ENCODE measurements at places on chromosomes 7 and 10. TPM values are rescaled to one million over a fixed set of nuclear protein-coding genes. Genes with fewer than 3 reads are reported as not detected.

The GJD4 gene
- not detected for total RNA-seq

The CRPPA gene
- 1.2 TPM for total RNA-seq

The TIMM23B gene
- total RNA-seq, result 9.4 TPM

The BAMBI gene
- 2.4 TPM for total RNA-seq

GRCh38 chr10:88033385-88033784 lies 170.0 kb downstream of the PTEN start:
- no peak for DNase-seq

- peak; percentile 71 for DNase-seq
Measured at GRCh38 chr7:96088579-96088978, 233.3 kb downstream of the SLC25A13 start.

DNA sequence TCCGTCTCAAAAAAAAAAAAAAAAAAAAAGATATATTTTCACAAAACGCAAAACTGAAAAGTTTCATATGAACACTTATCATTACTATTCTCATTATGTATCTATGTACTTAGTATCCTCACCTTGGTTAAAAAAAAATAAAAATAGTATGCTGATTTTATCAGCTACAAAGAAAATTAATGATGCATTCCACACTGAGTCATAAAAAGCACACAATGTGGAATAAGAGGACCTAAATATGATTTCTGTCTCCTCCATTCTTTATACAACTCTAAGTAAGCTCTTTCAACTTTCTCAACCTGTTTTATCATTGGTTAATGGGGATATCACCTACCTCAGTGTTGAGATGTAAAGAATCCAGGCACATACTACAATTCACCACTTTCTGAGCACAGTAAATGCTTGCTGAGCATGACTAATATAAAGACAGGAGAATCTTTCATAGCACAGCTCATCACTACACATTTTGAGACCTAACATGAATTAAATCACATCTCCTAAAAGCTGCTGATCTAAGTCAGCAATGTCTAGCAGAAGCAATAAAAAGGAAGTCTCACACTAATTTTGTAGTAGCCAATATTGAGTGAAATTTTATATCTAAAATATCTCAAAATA lies 2.7 kb downstream of the SNX13 start:
- no peak for DNase-seq

All from dermis microvascular lymphatic vessel endothelial cell (primary cell).